ENCODE measurements at places on chromosomes 11 and 22. TPM values are rescaled to one million over a fixed set of nuclear protein-coding genes. Genes with fewer than 3 reads are reported as not detected.

LAYN gene
- total RNA-seq = 0.98 TPM

OR56A1 gene
- under 0.01 TPM for total RNA-seq

MMP7 gene
- total RNA-seq = 1.4 TPM

NCF4 gene
- total RNA-seq = 6.9 TPM

CTR9 gene
- 33.4 TPM for total RNA-seq

DNA sequence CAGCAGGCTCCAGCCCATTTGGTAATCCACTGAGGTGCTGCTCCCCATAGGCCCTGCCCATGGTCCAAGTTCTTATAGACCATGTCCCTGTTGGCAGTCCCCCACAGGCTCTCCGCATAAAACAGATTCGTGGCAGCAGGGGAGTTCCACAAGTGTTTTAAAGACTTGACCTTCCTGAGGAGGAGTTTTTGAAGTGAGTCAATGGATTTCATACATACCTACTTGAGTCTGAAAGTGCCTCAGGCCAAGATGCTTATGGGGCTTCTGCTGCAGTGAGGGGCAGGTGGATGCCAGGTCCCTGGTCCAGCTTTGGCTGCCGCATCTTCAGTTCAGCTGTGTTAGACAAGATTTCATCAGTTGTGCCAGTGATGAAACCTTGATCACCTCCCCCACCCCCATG lies 43.3 kb downstream of the CABIN1 start:
- no peak for DNase-seq

- no peak for DNase-seq
Measured at GRCh38 chr22:49582678-49583077, 245.0 kb downstream of the BRD1 start.

- DNase-seq = peak; percentile 55
Measured at GRCh38 chr11:74397501-74398243, 561 bp downstream of the PGM2L1 start.

- no peak for DNase-seq
Measured at GRCh38 chr11:121521145-121522042, 68.6 kb upstream of the SORL1-AS1 start.

DNA sequence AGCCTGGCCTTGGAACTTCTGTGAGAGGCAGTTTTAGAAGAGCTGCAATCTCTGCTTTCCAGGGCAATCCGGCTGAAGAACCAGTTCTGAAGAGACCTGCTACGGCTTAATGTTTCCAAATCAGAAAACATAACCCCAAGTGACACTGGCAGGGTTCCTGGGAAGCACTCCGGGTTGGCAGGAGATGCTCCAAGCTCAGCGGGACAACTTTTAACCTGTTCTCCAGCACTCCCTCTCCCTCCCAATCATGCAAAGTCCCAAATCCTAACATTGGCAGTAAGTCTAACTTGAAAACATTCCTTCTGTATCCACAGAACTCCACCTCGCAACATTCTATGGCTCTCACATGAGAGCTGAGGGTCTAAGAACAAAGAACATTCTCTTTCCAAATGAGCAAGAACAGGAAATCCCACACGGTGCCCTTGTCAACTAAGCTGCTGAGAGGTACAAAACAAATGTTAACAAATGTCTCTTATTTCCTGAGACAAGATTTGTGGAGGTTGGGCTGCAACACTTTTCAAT lies 48.5 kb upstream of the MN1 start:
- DNase-seq = no peak

DNA sequence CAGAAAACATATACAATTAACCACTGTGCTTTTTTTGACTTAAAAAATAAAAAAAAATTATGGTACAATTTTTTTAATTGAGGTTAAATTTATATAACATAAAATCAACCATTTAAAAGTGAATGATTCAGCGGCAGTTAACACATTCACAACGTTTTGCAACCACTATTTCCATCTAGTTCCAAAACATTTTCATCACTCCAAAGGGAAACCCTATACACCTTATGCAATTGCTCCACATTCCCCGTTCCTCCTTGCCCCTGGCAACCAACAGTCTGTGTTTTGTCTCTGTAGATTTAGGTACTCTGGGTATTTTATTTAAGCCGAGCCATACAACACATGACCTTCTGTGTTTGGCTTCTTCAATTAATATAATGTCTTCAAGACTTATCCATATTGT lies 15.3 kb downstream of the DDI1 start:
- no peak for DNase-seq

GRCh38 chr11:68354148-68354872 lies 41.9 kb downstream of the LRP5 start:
- no peak for DNase-seq

GRCh38 chr22:46331496-46331895 lies 4.0 kb upstream of the TRMU start:
- DNase-seq = no peak

Data from liver (tissue), 10 donors.